ENCODE measurements at places on chromosomes 7 and 10. TPM values are rescaled to one million over a fixed set of nuclear protein-coding genes. Genes with fewer than 3 reads are reported as not detected.
A peak's percentile ranks its signal among the peaks of the same experiment; 100 is the strongest.

DNA sequence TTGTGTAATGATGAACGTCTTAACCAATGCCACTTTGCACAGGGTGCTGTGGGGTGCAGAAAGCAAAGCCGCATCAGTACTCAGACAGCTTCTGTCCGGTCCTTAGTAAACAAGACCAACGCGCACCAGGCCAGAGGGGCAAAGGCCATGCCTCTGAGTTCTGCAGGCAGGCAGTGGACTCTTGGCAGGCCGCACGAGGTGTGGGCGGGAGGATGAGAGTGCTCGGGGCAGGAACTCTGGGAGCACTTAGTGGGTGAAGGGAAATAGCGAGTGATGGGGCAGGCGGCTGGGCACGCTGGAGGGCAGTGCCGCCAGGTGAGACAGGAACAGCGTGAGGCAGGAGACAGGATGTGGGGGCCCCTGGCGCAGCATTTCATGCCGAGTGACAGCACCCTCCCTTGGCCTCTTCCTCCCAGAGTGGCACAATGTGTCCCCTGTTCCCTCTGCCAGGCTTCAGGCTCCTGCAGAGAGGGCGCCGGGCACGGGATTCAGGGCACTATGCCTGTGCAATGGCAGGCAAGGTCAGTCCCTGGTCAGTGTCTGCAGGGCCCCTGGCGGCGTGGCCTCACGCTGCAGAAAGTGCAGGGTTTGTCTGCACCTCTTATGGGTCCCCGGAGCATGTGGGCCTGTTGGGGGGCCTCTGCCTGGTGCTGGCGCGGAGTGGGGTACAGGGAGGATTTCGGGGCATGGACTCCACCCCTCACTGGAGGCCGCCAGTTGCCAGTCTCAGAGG is 60.4 kb downstream of the VIPR2 start:
- H3K27me3 ChIP-seq: no peaks in the 10 kb centered on the region
- no peak overlapping the region for H3K4me3 ChIP-seq
- no peaks in the 10 kb centered on the region for H3K4me1 ChIP-seq
- no peak overlapping the region for H3K27ac ChIP-seq

- H3K27me3 ChIP-seq: no peaks in the 10 kb centered on the region
- DNase-seq: peak; percentile 63
- no peaks in the 10 kb centered on the region for H3K4me1 ChIP-seq
- H3K4me3 ChIP-seq: peak within 1 kb of the TSS; percentile 78
- H3K27ac ChIP-seq: peak within 1 kb of the TSS; percentile 92
These were observed at the start of gene TMEM176A for GRCh38 chr7:150800581-150801241. Gene TMEM176A, plus strand, starts transcription at chr7:150800769. Its CDS starts 782 bp downstream, at chr7:150801551.

The CHRM2 gene
- 2.0 TPM for total RNA-seq

The FAM180A gene
- total RNA-seq: 4.4 TPM

The CALML5 gene
- not detected for total RNA-seq

The AP5Z1 gene
- total RNA-seq: 78.4 TPM

DNA sequence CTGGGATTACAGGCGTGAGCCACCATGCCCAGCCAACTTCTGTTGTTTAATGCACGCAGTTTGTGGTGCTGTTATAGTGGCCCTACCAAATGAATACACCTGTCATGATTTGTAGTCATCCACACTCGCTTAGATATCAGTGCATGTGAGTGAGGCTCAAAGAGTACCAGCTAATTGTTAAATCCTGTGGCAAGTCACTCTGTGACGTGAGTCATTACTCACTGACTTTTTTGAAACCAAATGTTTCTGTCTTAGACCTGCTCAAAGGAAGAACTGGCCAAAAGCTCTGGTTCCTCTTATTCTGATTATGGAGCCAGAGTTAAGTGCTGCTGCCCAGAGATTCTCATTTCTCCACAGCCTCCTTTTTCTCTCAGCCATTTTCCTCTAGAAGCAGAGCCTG is 109.4 kb downstream of the PRKAG2 start:
- H3K27me3 ChIP-seq: no peaks in the 10 kb centered on the region
- H3K27ac ChIP-seq: no peak overlapping the region
- DNase-seq: no peak
- peaks cover 6% of the 10 kb centered on the region for H3K36me3 ChIP-seq

The SLC18A2 gene
- 0.95 TPM for total RNA-seq

DNA sequence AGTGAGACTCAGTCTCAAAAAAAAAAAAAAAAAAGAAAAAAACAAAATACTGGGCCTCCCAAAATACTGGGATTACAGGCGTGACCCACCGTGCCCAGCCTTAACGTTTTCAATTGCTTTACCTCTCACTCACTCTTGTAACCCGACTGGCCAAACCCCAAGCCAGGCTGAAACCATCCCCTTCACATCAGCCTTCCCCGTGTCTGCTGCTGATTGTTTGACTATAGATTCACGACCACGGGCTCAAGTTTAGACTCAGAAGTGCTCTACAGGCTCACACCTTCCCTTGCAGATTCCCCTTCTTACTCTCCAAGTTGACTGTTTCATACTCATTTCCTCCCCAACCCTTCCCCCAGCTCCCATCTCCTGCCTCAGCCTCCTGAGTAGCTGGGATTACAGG is 22.3 kb downstream of the TYW1 start:
- no peaks in the 10 kb centered on the region for H3K36me3 ChIP-seq
- DNase-seq: no peak
- H3K27me3 ChIP-seq: no peaks in the 10 kb centered on the region
- H3K27ac ChIP-seq: no peak overlapping the region

GRCh38 chr7:107666790-107667189 is 6.2 kb downstream of the SLC26A4 start:
- H3K27ac ChIP-seq: no peak overlapping the region
- no peak overlapping the region for H3K4me3 ChIP-seq
- H3K4me1 ChIP-seq: peaks cover 2% of the 10 kb centered on the region

GRCh38 chr7:108415821-108416536 is 40.3 kb downstream of the NRCAM start:
- peak; percentile 40 for DNase-seq
- no peak overlapping the region for H3K4me3 ChIP-seq
- H3K4me1 ChIP-seq: no peaks in the 10 kb centered on the region

DNA sequence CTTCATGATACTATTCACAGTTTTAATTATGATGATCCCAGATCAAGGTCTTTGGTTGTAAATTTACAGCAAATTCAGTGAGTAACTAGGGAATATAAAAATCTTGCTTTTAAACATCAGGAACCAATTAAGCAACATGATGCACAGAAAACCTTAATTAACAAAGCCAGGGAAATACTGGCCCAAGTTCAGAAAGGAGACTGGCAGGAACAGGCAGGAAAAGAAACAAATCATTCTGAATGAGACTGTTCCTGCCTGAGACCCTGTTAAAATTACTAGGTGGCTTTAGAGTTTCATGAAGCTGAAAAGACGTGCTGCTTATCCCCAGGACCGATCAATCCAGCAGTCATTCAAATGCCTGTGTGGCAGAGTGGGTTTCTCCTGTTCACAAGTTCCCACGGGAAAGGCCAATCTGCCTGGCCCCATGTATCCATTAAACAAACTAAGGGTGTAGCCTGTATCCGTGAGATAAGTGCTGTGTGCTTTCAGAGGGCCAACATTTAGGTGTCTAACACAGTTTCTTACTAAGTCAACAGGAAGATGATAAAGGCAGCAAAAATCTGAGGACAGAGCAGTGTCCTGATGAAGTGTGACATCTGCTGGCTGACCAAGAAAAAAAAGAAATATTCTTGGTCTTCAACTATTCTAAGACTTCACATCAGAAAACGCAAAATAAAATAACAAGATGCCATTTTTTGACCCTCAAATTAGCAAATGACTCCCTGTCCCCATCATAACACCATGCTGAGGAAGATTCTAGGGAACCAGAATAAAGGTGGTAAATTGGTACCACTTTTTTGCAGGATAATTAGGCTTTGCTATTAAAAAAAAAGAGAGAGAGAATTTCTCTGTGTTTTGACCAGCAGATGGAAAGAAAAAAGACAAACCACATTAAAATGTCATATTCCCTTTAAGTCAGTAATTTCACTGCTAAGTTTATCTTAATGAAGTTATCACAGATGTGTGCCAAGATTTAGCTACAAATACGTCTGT is 34.2 kb downstream of the PUS7 start:
- no peaks in the 10 kb centered on the region for H3K27me3 ChIP-seq
- H3K4me3 ChIP-seq: no peak overlapping the region
- H3K36me3 ChIP-seq: no peaks in the 10 kb centered on the region

DNA sequence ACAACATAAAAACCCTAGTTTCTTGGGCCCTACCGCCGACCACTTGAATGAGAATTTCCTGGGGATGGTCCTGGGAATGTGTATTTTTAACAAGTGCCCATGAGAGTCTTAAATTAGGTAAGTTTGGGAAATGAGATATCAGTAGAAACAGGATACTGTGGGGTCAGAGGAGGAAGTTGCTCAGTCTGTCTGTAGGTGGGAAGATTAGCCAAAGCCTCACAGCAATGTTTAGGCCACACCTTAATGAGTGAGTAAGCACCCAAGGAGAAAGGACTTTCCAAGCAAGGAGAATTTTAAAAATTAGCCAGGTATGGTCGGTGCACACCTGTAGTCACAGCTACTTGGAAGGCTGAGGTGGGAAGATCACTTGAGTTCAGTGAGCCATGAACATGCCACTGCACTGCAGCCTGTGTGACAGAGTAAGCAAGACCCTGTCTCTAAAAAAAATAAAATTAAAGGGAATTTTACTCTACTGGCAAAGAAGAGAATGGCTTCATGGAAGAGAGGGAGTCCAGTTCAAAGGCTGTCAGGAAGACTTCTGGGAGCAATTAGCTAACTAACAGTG is 31.9 kb downstream of the PAPSS2 start:
- H3K27ac ChIP-seq: no peak overlapping the region
- H3K4me3 ChIP-seq: no peak overlapping the region
- no peak for DNase-seq
- H3K27me3 ChIP-seq: no peaks in the 10 kb centered on the region

The CPEB3 gene
- 15.2 TPM for total RNA-seq

The COL26A1 gene
- not detected for total RNA-seq

The KIF11 gene
- total RNA-seq: 5.0 TPM

The SPDYE2 gene
- total RNA-seq: not detected

- H3K27ac ChIP-seq: no peak overlapping the region
- H3K27me3 ChIP-seq: no peaks in the 10 kb centered on the region
These were observed 78.0 kb downstream of the FAM13C start for GRCh38 chr10:59284118-59284975.

- H3K4me3 ChIP-seq: no peak overlapping the region
- no peak overlapping the region for H3K27ac ChIP-seq
- no peaks in the 10 kb centered on the region for H3K36me3 ChIP-seq
- DNase-seq: no peak
- H3K4me1 ChIP-seq: no peaks in the 10 kb centered on the region
These were observed 26.1 kb upstream of the TRUB1 start for GRCh38 chr10:114911801-114912469.

The BMPR1A gene
- total RNA-seq: 17.1 TPM

- H3K4me1 ChIP-seq: no peaks in the 10 kb centered on the region
- no peaks in the 10 kb centered on the region for H3K27me3 ChIP-seq
- no peak overlapping the region for H3K4me3 ChIP-seq
- no peak for DNase-seq
- H3K27ac ChIP-seq: peak overlapping the region; percentile 6
These were observed 26.2 kb upstream of the EXOC6 start for GRCh38 chr10:92822060-92822634.

The NFE2L3 gene
- 6.5 TPM for total RNA-seq

GRCh38 chr10:20013991-20014750 is 197.9 kb downstream of the PLXDC2 start:
- H3K4me3 ChIP-seq: no peak overlapping the region
- no peaks in the 10 kb centered on the region for H3K27me3 ChIP-seq
- no peak for DNase-seq
- no peak overlapping the region for H3K27ac ChIP-seq
- no peaks in the 10 kb centered on the region for H3K36me3 ChIP-seq

The FGFBP3 gene
- 1.1 TPM for total RNA-seq

The GPR15LG gene
- 83.2 TPM for total RNA-seq

- H3K4me3 ChIP-seq: no peak overlapping the region
- no peak for DNase-seq
- no peaks in the 10 kb centered on the region for H3K36me3 ChIP-seq
- no peaks in the 10 kb centered on the region for H3K27me3 ChIP-seq
- no peaks in the 10 kb centered on the region for H3K4me1 ChIP-seq
These were observed 124.7 kb downstream of the ELMO1 start for GRCh38 chr7:37323966-37324365.

DNA sequence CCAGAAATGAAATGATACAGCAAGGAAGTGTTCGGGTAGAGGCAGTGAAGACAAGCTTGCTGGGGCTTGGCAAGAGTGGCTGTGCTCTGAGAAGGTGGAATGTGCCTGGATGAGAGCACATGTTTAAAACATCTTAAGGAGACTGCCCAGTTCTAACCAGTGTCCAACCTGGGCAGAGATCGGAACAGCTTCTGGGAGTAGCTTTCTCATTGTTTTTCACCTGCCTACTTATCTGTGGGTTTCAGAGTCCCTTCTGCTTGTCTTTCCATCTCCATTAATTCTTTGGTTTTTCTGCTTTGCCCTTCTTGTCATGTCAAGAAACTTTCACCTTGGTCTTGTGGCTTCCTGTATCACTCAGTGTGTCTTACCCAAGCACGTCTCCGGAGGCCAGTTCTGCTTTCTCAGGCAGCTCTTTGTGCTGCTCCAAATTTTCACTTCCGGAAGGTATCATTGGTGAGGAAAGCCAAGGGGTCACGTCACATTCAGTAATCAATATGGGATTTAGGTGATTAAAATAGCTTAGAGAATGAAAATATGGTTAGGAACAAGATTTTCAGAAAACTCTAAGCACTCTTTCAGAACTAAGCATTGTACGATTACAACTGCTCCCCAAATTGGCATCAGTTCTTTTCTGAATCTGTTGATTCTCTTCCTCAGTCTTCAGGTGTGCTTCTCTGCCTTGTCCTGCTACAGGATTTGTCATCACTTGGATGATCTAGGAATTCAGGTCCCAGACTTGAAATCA is 5.5 kb upstream of the LAMB4 start:
- no peaks in the 10 kb centered on the region for H3K27me3 ChIP-seq
- peaks cover 6% of the 10 kb centered on the region for H3K4me1 ChIP-seq
- no peak overlapping the region for H3K4me3 ChIP-seq
- H3K27ac ChIP-seq: no peak overlapping the region

The CD36 gene
- total RNA-seq: 23.3 TPM

GRCh38 chr10:75707080-75707840 is 275.8 kb downstream of the LRMDA start:
- no peaks in the 10 kb centered on the region for H3K27me3 ChIP-seq
- H3K4me1 ChIP-seq: no peaks in the 10 kb centered on the region
- no peaks in the 10 kb centered on the region for H3K36me3 ChIP-seq
- DNase-seq: no peak
- H3K4me3 ChIP-seq: no peak overlapping the region
- no peak overlapping the region for H3K27ac ChIP-seq

GRCh38 chr10:69738858-69739435 is 62.8 kb upstream of the COL13A1 start:
- H3K36me3 ChIP-seq: no peaks in the 10 kb centered on the region
- no peak overlapping the region for H3K4me3 ChIP-seq
- H3K27me3 ChIP-seq: no peaks in the 10 kb centered on the region
- DNase-seq: no peak

GRCh38 chr7:55133630-55134358 is 115.0 kb downstream of the EGFR start:
- peak overlapping the region; percentile 24 for H3K27ac ChIP-seq
- H3K27me3 ChIP-seq: no peaks in the 10 kb centered on the region
- no peaks in the 10 kb centered on the region for H3K4me1 ChIP-seq
- H3K36me3 ChIP-seq: no peaks in the 10 kb centered on the region
- no peak for DNase-seq
- H3K4me3 ChIP-seq: no peak overlapping the region

GRCh38 chr7:64990936-64991335 is at the start of gene ZNF117:
Gene ZNF117, minus strand, starts transcription at chr7:64991036.
- no peak within 1 kb of the TSS for H3K4me3 ChIP-seq
- H3K4me1 ChIP-seq: no peaks in the 10 kb centered on the region
- H3K27me3 ChIP-seq: no peaks in the 10 kb centered on the region
- no peak within 1 kb of the TSS for H3K27ac ChIP-seq
